ENCODE measurements at places on chromosomes 2 and 18. TPM values are rescaled to one million over a fixed set of nuclear protein-coding genes. Genes with fewer than 3 reads are reported as not detected.

The SF3B6 gene
- 93.7 TPM for total RNA-seq

DNA sequence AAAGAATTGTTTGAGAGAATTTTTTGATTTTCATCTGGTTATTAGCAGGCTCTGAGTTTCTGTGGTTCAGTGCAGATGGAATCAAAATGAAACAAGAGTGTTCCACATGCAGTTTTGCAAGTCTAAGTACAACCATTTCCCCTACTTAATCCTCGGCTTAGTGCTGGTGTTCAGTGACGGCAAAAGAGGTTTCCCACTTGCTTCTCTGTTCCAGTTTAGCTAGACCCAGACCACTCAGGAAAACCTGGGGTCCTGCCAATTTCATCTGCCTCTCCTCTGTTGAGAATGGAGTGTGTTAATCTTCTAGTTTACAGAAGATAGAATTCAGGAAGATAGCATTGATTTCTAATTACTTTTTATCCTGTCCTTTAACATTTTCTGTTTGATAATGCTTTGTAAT, 996.2 kb upstream of the FANCL start:
- no peak for DNase-seq

The GALR1 gene
- total RNA-seq = not detected

The RSAD2 gene
- 20.0 TPM for total RNA-seq

DNA sequence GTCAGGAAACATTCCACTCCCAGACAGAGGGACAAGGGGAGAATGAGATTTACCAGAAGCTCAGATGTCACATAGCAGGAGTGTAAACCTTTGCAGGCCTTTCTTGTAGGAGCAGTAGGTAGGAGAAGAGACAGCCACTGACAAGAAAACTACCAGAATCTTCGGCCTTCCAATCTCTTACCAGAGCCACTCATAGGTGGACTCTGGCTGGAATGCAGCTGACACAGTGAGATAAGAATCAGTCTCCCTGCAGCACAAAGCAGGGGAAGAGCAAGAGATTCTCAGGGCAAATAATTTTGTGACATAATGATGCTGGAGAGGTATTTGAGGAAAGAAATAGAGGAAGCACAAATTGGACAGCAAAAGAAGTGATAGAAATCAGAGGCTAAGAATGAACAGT, 1534.5 kb downstream of the DPP10 start:
- DNase-seq = no peak

DNA sequence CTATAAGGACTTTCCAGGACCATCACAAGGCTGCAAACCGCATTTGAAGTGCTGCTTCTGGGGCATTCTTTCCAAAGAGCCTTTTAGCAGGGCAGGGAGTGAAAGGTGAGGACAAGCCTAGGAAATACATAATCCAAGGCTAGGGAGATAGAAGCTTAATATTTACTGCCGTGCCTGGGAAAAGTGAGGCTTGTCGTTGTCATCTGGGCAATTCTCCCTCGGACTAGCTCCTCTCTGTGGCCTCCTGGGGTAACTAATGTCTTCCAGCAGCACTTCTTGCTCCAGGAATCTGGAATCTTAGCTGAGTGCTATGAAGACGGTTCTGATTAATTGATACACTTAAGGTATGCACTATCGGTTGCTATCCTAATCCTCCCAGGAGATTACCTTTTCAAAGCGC, 69.3 kb upstream of the ATL2 start:
- no peak for DNase-seq

GRCh38 chr2:18123577-18123976, 245.1 kb downstream of the KCNS3 start:
- no peak for DNase-seq

The MC2R gene
- total RNA-seq = not detected

The OSR1 gene
- 11.9 TPM for total RNA-seq

GRCh38 chr2:202452744-202453143, 76.6 kb downstream of the BMPR2 start:
- no peak for DNase-seq

The DLGAP1 gene
- total RNA-seq = 3.0 TPM

The CHRND gene
- not detected for total RNA-seq

The L3MBTL4 gene
- total RNA-seq = 14.7 TPM

- no peak for DNase-seq
Observed at GRCh38 chr2:173898996-173899395, 66.2 kb downstream of the SP3 start.

DNA sequence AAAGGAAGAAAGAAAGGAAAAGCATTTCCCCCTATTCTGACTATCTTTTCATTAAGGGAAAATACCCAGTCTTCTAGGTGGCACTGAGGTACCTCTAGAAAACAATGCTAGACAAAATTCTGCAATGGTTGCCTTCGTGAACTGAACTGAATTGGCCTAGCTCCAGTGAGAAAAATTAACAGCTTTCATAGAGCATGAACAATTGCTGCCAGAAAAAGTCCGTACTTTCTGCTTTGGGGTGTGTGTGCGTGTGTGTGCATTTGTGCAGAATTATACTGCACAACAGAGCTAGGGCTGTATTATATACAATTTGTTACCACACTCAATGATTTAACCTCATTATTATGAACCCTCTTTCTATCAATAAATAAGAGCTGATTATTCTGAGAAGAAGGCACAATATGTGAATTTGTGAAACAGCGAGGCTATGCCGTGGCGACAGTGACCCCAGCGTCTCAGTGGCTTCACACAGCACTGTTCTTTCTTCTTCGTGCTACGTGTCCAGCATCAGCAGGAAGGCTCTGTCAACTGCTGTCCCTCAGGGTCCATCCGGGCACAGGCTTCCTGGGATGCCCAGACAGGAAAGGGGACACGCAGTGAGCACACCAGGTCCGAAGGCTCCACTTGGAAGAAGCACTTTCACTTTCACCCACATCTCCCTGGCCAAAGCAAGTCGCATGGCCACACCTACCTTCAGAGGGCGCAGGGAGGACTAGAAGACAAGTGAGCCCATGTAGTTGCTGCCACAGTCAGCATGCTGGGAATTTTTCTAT, 47.5 kb downstream of the PTGR3 start:
- DNase-seq = peak; percentile 35

The QPCT gene
- total RNA-seq = 4.3 TPM

DNA sequence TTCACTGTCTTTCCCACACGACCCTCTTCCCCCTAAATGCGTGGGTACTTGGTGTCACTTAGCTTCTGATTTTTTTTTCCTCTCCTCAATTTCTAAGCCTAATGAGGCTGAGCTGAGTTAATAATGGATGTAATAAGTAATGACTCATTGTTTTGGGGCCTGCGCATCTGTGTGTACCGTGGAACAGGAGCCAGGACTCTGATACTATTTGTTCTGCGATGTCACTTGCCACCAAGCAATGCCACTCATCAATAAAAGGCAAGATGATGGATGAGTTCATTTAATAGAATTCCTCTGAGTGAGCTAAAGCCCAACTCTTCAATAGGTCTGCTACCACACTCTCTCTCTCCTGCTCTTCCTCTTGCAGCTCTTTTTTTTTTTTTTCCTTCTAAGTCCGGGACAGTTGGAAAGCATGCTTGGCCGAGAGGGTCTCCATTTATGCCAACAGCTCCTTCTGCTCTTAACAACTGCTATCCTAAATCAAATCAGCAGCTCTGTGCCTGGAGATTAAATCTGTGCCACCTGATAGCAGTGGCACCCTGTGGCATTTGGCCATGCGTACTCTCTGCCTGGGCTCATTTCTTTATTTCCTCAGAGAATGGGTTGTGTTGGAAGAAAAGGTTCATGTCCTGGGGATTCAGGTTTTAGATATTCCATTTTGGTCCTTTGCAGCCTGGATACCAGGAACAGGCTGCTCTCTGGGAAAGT, 1284.2 kb upstream of the PIK3C3 start:
- no peak for DNase-seq

The SDC1 gene
- 161 TPM for total RNA-seq

- no peak for DNase-seq
Observed at GRCh38 chr18:3059272-3059671, 46.3 kb upstream of the LPIN2 start.

The TEX44 gene
- not detected for total RNA-seq

The ALPP gene
- total RNA-seq = 37.0 TPM

DNA sequence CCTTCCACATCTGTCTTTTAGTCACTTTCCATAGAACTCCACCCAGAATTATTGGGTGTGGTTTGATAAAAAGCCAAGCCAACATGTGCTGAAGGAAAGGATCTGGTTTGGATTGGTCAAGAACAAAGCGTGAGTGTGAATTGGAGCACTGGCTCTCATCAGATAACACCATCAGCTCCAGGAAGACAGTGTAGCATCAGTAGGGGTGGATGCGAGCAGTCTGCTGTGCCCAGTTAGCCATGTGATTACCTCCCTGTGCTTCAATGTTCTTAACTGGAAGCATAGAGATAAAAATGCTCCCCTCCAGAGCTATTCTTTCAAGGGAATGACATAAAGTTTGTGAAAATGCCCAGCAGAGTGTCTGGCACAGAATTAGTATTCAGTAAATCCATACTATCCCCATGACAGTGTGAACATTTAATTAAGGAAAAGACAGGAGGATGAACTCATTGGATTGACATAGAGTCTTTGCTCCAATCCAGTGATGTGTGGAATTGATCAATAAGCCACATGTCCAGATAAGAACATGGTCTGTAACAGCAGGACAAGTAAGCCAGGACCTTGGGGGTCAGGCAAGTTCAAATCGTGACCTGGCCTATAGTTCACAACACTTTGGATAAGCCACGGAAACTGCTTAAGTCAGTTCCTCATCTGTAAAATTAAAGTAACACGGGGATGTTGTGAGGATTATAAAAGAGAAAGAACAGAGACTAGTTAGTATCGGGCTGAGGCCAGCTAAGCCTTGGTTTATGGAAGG, 68.0 kb downstream of the FAM124B start:
- no peak for DNase-seq

- peak; percentile 76 for DNase-seq
Observed at GRCh38 chr2:8303322-8303832, 378.5 kb upstream of the ID2 start.

The PDCD1 gene
- total RNA-seq = 4.2 TPM

DNA sequence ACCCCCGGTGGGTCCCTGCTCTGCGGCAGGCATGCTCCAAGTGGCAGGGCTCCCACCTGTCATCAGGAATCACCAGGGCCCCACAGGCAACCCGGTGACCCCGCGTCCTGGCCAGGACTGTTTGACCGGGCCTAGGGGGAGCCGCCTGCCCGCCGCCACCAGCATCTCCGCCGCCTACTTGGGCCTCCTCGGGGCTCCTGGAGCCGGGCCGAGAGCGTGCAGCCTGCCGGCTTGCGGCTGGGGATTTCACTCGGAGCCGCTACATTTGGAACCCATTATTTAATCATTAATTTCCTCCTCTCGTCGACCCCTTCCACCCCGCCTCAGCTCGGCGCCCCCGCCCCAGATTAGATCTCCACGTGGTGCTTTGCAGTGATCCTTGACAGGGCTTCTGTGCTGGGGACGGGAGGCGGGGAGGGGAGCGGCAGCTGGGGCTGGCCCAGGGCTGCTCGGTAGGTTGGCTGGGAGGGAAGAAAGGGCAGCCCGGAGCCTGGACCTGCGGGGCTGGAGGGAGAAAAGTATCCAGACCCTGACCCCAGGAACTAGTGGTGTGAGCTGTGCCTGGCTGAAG, 295.4 kb downstream of the CYP26B1 start:
- DNase-seq = peak; percentile 87

GRCh38 chr2:160214461-160215445, 14.7 kb upstream of the ITGB6 start:
- DNase-seq = peak; percentile 69

GRCh38 chr2:160510617-160511016, 17.0 kb upstream of the RBMS1 start:
- peak; percentile 34 for DNase-seq

- no peak for DNase-seq
Observed at GRCh38 chr18:24268784-24269550, 128.7 kb downstream of the OSBPL1A start.

GRCh38 chr2:98484121-98484557, 39.5 kb downstream of the INPP4A start:
- no peak for DNase-seq

The FSIP2 gene
- 0.79 TPM for total RNA-seq

- no peak for DNase-seq
Observed at GRCh38 chr2:51919395-51919794, 887.5 kb upstream of the NRXN1 start.

DNA sequence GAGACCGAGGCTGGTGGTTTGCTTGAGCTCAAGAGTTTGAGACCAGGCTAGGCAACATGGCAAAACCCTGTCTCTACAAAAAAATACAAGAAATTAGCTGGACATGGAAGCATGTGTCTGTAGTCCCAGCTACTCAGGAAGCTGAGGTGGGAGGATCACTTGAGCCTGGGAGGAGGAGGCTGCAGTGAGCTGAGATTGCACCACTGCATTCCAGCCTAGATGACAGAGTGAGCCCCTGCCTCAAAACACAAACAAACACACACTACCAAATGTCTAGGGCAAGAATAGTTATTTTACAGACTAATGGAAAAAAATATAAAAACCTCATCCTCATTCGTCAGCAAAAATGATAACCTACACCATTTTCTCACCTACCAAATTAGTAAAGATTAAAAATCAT, 15.3 kb downstream of the BUB1 start:
- no peak for DNase-seq

The STPG4 gene
- 0.40 TPM for total RNA-seq

DNA sequence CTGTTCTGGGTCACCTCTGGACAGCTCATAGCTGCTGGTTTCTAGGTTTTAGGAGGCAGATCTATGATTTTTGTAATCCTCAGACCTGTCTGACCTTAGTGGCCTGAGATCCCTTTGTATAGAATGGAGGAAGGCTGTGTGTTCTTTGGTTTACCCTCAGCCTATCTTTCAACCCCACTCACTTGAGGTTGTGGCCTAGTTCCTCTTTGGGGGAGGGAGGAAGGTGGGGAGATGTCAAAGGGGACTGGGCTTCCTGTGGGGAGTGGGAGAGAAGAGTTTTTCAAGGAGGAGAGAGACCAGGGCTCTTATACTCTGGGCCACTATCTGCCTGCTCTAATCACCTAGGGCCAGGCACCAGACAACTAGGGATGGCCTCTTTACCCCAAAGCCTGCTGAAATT, 28.5 kb downstream of the SEMA4F start:
- no peak for DNase-seq

The FOXI3 gene
- 0.09 TPM for total RNA-seq

DNA sequence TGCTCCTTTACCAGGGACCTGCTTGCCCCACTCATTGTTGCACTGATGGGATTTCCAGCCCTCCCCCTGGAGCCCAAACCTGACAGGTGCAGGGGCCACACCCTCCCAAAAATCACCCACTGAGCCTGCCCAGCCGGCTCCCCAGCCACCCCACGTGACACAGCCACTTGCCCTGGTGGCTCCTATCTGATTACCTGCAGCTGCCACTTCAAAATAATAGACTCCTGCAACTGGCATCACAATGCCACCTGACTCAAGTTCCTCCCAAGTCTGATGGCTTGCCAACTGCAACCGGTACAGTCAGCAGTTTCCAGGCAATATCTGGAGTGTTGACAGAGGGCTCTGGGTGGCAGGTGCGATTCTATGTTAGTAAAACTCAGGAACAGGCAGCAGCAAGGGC, 66.2 kb downstream of the CRACDL start:
- peak; percentile 89 for DNase-seq

DNA sequence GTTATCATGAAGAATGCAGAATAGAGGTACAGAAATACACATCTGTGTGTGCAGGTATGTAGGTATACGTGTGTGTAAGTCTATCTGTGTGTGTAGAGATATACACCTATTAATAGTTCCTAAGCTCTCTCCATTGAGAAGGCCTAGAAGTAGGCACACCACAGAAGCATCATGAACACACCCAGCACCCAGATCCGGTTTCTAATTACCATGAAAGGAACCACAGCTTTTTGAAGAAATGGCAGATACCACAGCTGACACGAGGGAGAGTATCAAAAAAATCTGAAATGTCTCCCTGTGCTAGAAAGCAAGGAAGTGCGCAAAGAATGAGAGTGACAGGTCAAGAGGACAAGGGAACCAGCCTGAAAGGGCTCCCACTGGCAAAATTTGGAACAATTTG, 27.7 kb upstream of the AP1S3 start:
- DNase-seq = no peak

Measured in upper lobe of left lung (tissue), 6 donors.